ENCODE measurements at places on chromosomes 2 and 18.

GRCh38 chr2:181420259-181421130 is 36.7 kb upstream of the ITGA4 start:
- no peak for DNase-seq

DNA sequence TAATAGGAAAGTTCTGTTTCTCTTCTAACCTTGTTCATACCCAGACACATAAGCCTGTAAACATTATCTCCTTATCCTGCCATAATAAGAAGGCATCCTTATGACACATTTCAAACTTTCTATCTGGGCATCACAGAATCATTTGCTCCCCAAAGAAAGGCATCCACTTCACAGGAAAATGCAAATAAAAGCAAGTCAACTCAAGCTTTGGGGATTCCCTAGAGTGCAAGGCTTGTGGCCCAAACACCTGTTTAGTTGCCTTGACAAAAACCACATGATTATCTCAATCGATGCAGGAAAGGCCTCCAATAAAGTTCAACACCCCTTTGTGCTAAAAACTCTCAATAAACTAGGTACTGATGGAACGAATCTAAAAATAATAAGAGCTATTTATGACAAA is 195.7 kb upstream of the GALNT5 start:
- no peak for DNase-seq

DNA sequence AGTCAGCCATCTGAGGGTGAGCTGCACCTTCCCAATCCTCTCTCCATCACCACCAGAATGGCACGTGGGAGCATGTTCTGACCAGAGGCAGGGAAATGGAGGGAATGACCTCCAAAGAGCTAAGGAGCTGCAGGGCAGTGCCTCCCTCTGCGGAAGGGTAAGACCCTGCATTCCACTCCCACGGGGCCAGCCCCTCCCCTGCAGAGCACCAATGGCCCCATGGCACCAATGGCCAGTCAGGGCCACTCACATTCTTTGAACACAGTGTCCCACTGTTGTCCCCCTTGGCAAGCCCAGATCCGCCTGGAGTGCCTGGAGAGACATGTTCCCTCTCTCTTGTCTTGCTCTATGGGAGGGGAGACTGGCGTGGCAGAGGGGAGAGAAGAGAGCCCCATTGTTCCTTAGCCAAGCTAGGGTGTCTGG is 164.4 kb downstream of the TNS1 start:
- no peak for DNase-seq

DNA sequence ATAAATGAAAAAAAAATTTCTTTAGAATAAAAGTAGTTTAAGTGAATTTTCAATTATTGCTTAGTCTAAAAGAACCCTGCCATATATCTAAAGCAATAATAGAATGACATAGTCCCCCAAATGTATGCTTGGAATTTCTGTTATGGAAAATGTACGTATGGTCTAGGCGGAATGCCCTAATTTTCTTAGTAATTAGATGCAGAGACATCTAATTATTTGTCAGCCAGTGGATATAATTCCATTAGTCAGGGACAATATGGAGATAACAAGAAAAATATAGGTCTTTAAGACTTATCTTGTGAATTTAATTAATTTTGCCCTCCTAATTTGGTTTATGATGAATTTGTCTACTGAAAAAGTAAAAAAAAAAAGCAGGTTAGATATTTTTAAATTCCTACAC is 460.9 kb upstream of the SOX11 start:
- DNase-seq: no peak

GRCh38 chr2:143255899-143256298 is 126.7 kb downstream of the ARHGAP15 start:
- no peak for DNase-seq

- no peak for DNase-seq
These were observed 93.8 kb upstream of the MBOAT2 start for GRCh38 chr2:9097239-9097638.

GRCh38 chr2:191686729-191687128 is 8.8 kb downstream of the NABP1 start:
- DNase-seq: no peak

DNA sequence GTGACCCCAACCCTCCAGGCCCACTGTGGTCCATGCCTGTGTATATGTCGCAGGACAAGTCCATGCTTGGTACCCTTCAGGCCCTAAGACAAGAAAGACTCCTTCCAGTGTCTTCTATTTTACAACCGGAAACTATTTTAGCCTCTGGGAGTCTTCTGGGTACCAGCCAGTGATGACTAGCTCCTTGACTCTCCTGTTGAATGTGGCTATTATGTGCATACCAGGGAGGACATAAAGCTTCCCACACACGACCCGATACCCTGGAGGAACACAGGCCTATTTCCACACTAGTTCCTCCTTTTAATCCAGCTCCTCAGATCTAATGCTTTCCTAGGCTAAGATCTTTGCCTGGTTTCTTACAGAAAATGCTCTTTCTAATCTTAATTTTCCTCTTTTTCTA is 178.1 kb downstream of the NCKAP5 start:
- DNase-seq: no peak

GRCh38 chr2:220129391-220129790 is 502.0 kb downstream of the SLC4A3 start:
- DNase-seq: no peak

- DNase-seq: no peak
These were observed 4.0 kb upstream of the RTP5 start for GRCh38 chr2:241865416-241865956.

- DNase-seq: no peak
These were observed 476 bp downstream of the STRN start for GRCh38 chr2:36965751-36966369.

GRCh38 chr2:98598781-98599428 is 9.4 kb downstream of the COA5 start:
- DNase-seq: no peak

GRCh38 chr18:11541179-11541578 is 68.2 kb upstream of the SLC35G4 start:
- no peak for DNase-seq

DNA sequence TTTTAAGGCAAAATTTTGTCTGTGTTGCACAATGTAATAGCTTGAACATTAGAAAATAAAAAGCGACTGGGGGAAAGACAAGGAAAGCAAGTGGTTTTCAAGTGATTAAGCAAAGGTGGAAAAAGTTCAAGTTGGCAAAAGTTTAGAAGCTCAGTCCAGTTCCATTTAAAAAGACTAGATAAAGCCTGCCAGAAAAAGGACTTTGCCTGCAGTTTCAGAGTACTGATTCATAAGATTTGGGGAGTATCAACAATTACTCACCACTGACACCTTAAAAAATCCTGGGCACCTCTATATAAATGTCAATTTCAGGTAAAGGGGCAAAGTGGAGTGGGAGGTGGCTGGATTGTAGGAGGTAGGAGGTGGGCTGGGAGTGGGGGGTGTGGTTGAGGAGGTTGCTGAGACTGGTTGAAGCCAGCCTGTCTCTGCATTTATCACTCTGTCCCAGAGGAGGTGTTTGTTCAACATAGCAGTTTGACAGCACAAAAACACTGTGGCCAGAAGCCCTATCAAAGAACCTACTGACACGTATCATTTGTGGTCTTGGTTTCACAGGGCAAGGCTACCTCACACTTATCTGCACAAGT is 14.6 kb downstream of the ZEB2 start:
- DNase-seq: no peak

DNA sequence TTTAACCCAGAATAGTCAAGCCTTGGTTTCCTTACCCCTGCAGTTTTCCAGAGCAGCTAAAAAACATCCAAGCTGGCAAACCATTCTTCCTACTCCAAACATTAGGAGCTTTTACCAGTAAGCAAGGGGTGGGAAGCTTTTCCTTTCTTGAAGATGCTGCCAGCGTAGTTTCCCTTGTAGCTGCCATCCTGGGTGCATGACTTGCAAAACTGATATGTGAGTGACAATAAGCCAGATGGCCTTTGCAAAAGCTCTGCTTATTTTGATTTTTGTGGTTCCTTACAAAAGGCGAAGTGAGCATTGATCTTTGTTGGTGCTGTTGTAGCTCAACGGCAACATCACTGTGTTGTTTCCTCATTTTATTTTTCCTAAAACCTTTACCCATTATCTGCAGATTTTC is 138.8 kb downstream of the WDSUB1 start:
- no peak for DNase-seq

DNA sequence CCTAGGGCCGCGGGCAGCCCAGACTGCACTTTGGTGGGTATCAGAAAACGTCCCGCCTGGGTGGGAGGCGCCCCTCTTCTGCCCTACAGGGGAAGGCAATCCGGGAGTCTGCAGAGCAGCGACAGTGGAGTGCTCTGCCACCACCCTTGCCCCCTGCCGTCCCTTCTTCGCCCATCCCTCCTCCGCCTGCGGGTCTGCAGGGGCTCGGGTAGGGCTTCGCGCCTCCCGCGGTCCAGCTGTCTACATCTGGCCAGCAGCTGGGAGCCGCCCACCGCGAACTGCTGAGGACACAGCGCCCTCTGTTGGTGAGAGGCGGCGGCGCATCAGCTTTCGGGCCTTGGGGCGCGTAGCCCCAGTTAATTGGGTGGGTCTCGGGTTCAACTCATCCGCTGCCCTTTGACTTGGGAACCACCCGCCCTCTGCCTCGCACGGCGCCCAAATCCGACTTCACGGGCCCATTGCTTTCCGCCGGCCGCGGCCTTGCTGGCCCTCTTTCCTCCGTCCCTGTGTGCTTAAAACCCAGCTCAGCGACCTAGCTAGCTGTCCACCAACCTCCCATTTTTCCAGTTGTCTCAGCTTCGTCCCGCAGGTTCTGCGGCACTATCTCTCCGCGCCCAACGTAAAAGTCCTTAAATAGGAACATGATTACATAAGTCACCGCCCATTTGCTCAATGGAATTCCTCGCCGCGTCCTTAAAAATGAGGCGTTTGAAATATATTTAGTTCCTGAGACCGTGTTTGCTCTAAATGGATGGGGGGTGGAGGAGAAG is 17.6 kb downstream of the WNT10A start:
- no peak for DNase-seq

- DNase-seq: no peak
These were observed 209.3 kb upstream of the SALL3 start for GRCh38 chr18:78770139-78770822.

DNA sequence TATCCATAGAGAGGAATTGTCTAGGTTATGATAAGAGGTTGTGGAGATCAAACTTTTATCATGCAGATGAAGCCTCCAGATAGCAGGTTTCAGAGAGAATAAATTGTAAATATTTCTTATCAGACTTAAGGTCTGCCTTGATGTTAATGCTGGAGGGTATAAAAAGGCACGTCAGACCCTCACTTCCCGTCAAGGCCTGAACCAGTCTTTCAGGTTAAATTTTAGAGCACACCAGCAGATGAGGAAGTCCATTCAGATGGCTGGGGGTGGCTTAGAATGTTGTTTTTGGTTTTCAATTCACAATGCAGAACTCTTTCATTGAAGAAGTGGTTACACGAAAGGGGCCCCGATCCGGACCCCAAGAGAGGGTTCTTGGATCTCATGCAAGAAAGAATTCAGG is 144.4 kb upstream of the FBXO11 start:
- no peak for DNase-seq

DNA sequence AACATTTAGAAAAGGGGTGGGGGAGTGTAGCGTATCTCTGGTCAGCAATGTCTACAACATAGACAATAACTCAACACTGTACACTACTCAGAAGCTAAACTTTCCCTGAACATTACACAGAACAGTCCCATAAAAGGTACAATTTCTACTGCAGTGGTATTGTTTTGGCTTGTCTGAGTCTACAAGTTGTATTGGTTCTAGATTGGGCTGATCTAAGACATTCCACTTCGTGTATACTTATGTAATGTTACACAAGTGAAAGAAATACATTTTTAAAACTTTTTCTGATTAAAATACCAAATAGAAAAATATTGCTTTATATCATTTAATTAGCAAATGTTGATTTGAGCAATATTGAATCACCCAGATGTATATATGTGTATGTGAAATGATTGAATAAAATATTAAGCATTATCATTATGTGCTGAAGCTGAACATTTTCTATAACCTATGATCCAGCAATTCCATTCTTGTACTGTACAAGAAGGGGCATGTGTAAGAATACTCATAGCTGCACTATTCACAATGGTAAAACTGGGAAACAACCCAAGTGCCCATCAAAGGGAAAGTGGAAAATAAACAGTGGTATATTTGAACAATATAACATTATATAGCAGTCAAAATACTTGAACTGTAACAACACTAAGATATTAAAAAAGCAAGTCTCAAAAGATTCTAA is 52.4 kb downstream of the VSNL1 start:
- DNase-seq: no peak

DNA sequence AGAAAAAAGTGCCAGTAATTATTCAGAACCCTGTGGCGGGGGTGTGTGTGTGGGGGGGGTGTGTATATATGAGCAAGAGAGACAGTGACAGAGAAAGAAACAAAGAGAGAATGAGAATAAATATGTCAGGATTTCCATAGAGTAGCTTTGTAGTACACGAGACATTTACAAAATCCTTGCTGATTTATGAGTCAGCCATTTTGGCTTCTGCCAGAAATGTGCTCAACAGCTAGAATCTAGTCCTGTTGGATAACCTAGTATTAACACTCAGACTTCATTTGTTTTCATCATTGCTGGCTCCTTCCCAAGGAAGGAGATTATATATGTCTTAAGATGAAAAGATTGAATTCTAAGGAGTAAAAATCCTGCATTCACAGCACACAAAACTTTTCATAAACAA is 140.5 kb upstream of the HNRNPA3 start:
- DNase-seq: no peak

GRCh38 chr2:169137924-169138323 is 68.6 kb downstream of the DHRS9 start:
- no peak for DNase-seq

- DNase-seq: no peak
These were observed 153.8 kb upstream of the SETBP1 start for GRCh38 chr18:44526705-44527415.

- DNase-seq: no peak
These were observed 165.3 kb downstream of the LCLAT1 start for GRCh38 chr2:30612371-30612770.

DNA sequence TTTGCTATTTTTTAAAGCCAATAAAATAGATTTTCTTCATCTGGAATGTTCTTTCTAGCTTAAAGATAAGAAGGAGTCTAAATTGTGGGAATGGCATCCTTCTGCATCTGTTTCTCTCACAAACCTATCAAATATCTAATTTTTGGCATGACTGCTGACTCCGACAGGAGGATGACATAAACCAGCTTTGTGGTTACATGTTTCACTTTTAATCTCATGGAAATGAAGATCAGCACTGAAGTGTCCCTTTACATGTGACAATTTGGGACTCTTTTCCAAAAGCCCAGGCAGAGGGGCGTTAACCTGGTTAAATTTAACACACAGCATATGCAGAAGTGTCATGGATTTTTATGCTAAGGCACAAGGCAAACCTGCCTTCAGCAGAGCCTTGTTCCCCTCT is 694.7 kb downstream of the ARHGAP15 start:
- DNase-seq: no peak

DNA sequence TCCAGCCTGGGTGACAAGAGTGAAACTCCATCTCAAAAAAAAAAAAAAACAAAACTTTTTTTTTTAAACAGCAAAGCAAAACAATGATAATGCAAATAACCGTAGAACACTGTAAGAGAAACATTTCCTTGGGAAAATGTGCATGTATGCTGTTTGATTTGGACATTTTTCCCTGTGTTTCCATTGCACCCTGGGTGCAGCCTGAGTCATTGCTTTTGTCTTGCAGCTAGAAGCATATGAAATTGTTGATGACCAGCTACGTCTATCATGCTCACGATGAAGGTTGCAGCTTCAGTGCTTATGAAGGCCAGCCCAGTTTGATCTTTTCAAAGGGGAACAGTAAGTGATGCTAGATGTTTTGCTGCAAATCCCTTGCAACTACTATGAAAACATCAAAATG is 41.5 kb downstream of the MOGAT1 start:
- no peak for DNase-seq

GRCh38 chr2:120830096-120830830 is 94.6 kb downstream of the GLI2 start:
- no peak for DNase-seq

Measured in NCI-H2029 treated with DMSO at 0.1 percent for 48 hours (cell line).